ENCODE measurements at places on chromosomes 3 and 15.

GRCh38 chr15:81001152-81002008 is 657 bp downstream of the TLNRD1 start:
- DNase-seq: no peak

DNA sequence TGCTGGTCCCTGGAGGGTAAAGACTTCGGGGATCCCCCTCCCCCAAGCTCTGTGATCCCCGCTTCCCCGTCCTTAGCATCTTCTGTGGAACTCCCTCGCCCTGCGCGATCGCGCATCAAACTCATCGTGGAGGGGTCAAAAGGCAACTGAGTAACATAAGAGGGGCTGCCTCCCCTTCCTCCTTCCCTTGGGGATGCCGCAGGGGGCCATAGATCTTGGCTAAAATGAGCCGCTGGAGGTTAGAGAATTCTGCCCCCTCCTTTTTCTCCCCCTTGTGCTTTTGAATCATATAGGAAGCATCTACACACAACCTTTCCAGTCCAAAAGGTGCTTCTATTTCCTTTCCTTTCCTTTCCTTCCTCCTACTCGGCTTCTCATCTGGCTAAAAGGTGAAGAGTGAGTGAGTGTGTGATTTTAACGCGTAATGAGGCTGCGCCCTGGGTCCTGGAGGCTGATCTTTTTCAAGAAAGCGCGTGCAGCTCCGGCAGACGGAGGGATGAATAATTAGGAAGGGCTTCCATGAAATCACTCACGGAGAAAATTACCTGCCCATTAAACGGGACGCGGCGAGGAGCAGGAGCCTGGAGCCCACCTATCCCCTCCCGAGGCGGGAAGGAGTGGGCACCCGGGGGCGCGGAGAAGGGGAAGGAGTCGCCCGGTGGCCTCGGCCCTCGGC is 831 bp upstream of the ROBO2 start:
- no peak for DNase-seq

DNA sequence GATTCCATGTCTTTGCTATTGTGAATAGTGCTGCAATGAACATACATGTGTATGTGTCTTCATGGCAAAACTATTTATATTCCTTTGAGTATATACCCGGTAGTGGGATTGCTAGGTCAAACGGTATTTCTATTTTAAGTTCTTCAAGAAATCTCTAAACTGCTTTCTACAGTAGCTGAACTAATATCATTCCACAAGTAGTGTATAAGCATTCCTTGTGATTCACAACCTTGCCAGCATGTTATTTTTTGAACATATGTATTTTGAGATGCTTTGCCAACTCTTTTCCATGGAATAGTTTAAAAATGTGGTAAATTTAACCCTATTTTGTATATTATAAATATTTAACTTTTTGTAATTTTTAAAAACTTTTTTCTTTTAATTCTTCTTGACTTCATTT is 592.7 kb upstream of the NAALADL2 start:
- DNase-seq: no peak

GRCh38 chr3:196270499-196270898 is 17.0 kb downstream of the PCYT1A start:
- DNase-seq: no peak

GRCh38 chr15:100521907-100522306 is 6.8 kb downstream of the CERS3 start:
- DNase-seq: no peak

DNA sequence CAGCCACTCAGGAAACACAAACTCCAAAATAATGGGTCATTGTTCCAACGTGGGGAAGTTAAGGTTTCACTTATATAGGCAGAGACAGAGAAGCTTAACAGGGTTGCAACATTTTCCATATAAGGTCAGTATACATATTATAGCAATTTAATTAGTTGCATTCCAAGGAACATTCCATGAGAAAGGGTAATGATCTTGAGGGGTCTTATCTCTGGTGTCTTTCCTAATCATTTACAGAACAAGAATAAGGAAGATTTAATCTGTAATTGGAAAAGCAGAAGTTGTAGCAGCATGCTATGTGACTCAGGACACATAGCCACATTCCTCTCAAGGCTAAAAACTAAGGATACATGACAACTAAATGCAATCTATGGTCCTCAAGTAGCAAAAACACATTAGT is 4.9 kb downstream of the MNS1 start:
- DNase-seq: no peak

- no peak for DNase-seq
Measured at GRCh38 chr3:183924956-183925355, 40.3 kb upstream of the PARL start.

DNA sequence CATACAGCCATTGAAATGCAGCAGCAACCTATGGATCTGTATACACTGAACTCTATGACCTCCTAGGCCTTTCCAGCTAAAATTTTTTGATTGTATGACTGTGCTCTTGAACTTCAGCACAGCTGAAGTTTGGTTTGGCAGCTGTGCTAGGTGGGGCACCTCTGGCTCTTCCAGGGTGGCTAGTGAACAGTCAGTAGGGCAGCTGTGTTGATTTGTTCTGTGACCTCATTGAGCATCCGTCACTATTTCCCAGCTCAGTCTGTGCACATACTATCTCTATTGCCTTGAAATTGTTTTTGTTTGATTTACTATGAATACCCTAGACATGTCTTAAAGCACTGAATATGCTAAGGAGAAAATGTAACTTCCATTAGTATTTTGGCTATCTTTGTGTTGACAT is 363.2 kb upstream of the NAALADL2 start:
- no peak for DNase-seq

GRCh38 chr15:89780601-89781000 is 4.5 kb downstream of the MESP2 start:
- DNase-seq: no peak

DNA sequence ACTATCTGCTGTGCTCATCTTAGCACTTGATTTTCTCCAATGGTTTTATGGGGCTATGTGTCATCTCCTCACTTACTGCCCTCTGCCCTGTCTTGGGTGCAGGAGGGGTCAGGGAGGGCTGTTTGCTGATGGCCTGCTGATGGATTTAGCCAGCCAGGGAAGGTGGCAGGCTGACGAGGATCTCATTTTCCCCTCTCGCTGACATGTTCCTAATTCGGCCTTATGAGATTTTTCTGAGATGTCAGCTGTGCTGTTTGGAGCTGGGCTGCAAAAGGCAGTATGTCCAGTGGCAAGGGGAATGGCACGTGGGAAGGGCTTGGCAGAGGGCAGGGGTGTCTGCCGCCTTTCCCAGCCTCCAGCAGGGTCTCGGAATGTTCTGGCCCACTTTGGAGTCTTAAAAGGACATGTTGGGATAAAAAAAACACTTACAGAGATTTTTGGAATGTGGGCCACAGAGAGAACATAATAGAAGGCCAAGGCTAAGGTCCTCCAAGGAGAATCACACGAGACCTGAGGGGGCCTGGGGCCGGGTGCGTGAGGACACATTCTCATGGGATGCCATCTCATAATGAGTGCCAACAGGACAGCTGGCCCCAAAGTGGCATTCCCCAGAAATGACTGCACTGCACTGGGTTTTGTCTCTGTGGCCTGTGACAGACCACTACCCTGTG is 303.8 kb downstream of the TLE3 start:
- DNase-seq: no peak

GRCh38 chr15:62880278-62880677 is 162.3 kb upstream of the TPM1 start:
- DNase-seq: no peak
